Activated T-cell treated with anti-CD3 and anti-CD28 coated beads, Interleukin-2, amount 50 U/mL, for 48 hours (primary cell): ENCODE measurements at places on chromosomes 6 and 20.

DNA sequence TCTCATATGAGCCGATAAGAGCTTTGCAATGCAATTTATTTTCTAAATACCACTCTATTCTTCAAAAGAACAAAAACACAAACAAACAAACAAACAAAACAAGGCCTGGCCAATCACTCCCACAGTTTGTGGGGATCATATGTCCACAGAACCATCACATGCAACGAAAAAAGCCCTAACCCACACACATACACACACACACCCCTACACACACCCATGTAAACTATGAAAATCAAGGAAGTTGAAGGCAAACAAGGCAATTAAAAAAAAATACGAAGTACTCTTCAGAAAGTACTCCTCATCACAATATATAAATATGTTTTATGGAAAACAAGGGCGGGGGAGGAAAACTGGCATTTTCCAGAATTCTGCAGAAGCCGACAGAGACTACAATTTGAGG is 66.2 kb upstream of the PTGIS start:
- DNase-seq, result no peak

DNA sequence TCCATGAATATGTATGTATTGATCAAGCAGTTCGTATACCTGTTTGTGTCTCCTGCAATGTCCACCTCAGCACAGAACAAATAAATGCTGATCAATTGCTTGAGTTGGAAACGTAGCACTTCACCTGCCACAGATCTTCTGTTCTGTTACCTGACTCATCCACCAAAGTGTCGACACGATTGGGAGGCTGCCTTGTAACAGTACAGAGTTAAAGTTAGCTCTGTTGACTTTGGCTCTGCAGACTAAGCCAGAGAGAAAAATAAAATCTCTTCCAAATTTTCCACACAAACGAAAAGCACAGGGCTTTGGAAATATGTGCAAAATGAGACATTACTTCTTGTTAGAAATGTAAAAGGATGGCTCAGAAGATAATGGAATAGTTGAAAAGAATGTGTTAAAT is 245.4 kb downstream of the NRN1 start:
- DNase-seq, result no peak

GRCh38 chr6:136189104-136189503 is 61.0 kb downstream of the MTFR2 start:
- DNase-seq, result no peak

- no peak for DNase-seq
These were observed 160.6 kb upstream of the COL21A1 start for GRCh38 chr6:56407883-56408410.

DNA sequence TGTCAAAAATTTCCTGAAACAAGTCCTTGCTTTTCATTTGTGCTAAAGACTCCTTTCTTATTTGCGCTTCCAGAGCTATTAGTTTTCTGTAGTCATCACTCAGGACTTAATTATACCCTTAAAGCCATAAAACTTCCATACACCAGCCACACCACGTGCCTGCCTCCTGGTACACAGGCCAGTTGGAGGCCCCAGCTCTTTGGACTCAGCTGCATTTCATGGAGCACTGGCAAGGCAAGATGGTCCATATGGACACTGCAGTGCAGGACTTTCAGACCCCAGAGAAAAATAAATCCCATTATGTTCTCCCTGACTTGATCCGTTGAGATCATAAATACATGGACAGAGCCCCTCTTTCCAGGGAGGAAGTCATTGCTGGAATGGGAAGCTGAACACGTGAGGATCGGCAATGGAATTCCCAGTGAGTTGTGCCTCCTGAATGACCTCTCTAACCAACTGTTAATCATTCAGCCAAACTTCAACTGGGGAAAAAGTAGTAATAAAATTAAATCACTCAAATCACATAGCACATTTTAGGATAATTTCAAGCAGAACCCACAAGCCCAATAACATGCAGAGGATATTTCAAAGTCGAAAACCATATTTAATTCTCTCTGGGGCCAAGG is 173.1 kb downstream of the HACE1 start:
- no peak for DNase-seq

GRCh38 chr6:37492236-37492972 is 7.3 kb downstream of the CCDC167 start:
- DNase-seq, result no peak

GRCh38 chr6:42105156-42105648 is 37.2 kb downstream of the C6orf132 start:
- DNase-seq, result peak; percentile 32

GRCh38 chr6:108597572-108598304 is 37.0 kb downstream of the FOXO3 start:
- DNase-seq, result no peak

GRCh38 chr6:77371748-77372147 is 91.5 kb downstream of the HTR1B start:
- DNase-seq, result no peak

- DNase-seq, result no peak
These were observed 955.2 kb upstream of the EYS start for GRCh38 chr6:66662196-66662595.

GRCh38 chr6:93139408-93140081 is 279.8 kb downstream of the EPHA7 start:
- no peak for DNase-seq

- no peak for DNase-seq
These were observed 37.9 kb upstream of the JARID2 start for GRCh38 chr6:15207923-15208322.

DNA sequence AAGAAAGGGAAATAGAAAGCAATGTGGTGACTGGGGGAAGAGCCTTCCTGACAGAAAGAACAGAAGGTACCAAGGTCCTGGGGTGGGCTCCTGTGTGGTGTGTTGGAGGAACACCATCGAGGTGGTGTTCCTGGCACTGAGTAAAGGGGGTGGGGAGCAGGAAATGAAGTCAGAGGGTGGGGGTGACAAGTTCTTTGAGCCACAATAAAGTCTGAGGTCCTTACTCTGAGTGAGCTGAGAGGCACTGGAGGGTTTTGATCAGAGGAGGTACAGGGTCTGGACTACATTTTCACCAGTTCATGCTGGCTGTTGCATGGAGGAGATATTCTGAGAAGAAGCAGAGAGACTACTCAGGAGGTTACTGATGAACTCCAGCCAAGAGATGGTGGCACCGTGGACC is 198.2 kb downstream of the GMPR start:
- DNase-seq, result peak; percentile 49

DNA sequence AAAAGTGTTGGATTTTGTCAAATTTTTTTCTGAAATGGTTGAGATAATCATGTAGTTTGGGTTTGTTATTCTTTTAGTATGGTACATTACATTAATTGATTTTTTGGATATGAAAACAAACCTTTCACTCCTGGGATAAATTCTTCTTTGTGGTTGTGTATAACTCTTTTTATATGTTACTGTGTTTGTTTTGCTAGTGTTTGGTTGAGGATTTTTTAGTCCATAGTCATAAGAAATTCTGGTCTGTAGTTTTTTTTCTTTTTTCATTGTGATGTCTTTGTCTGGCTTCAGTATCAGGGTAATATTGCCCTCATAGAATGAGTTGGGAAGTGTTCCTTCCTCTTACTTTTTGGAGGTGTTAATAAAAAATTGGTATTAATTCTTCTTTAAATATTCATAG is 122.2 kb upstream of the ATXN1 start:
- no peak for DNase-seq

- DNase-seq, result no peak
These were observed 38.8 kb upstream of the KHDRBS2 start for GRCh38 chr6:62324834-62325233.

GRCh38 chr20:11496380-11496779 is 421.3 kb upstream of the BTBD3 start:
- DNase-seq, result no peak
